ELF-1 (cell line): ENCODE measurements at places on chromosomes 11 and 22.
A peak's percentile ranks its signal among the peaks of the same experiment; 100 is the strongest.

- no peak for DNase-seq
Observed at GRCh38 chr11:84563356-84563755, 1063.8 kb downstream of the DLG2 start.

DNA sequence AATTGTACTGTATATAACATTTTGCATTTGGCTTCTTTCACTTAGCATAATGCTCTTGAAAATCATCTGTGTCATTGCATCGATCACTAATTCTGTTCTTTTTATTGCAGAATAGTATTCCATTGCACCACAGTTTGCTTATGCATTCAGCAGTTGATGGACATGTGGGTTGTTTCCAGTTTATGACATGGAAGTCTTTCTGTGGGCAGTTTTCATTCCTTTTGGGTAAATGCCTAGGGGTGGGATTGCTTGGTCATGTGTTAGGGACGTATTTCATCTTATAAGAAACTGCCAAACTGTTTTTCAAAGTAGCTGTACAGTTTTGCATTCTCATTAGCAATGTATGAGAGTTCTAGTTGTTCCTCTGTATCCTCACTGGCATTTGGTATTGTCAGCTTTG lies 127.0 kb downstream of the HIPK3 start:
- DNase-seq: no peak

DNA sequence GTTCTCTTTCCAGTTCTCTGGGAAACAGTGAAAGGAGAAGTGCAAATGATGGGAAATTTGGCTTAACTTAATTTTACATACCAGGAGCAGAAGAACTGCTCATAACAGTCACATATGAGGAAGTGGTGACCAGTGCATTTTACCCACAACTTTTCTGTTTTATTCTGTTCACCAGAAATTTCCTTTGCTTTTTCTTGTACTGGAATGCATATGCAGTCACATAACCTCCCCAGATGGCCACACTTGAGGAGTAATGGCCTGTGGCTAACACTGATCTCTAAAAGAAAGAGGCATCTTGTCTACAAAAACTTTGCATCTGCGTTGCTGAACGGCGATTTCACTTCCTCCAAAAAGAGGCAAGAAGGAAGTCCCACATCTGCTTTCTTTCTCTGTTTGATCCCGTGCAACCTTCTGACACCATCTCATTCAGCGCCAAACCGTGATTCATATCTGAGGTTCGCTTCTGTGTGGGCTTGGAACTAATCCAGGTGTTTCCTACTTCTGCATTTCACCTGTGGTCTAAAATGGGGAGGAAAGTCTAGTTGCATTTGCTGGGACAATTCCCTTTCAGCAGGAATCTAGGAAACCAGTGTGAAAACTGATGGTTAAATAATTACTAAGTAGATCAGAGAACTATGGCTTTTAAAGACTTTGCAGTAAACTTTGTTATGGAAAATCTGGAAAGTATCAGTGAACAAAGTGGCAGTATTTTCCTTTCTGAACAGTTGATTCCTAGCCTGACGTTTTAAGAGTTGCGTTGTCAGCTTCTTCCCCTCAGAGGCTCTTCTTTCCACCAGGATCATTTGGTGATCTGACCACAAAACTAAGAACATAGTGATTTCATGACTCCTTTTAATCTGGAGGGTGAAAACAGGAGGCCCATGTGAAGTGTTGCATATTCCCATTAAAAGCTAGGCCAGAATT lies 4.2 kb upstream of the MPEG1 start:
- DNase-seq: no peak

- no peak for DNase-seq
Observed at GRCh38 chr22:20037419-20037818, 16.5 kb downstream of the TANGO2 start.

DNA sequence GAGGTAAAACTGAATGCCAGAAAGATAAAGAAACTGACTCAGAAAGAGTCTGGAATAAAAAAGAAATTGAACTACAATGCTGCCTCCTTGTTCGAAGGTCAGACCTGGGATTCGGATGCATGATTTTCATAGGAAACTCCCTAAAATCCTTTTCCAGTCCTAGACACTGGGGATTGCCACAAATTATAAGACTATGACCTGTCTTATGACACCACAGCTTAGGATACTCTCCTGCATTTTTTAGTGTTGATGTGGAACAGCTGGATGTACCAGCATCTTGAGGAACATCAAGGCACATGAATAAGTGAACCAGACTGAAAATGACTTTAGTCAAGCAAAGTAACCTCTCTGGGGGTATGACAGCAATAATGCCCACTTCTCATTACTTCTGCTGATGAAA lies 9.0 kb downstream of the KIRREL3 start:
- no peak for DNase-seq

GRCh38 chr11:61745781-61746441 lies 6.5 kb upstream of the MYRF start:
- DNase-seq: no peak

DNA sequence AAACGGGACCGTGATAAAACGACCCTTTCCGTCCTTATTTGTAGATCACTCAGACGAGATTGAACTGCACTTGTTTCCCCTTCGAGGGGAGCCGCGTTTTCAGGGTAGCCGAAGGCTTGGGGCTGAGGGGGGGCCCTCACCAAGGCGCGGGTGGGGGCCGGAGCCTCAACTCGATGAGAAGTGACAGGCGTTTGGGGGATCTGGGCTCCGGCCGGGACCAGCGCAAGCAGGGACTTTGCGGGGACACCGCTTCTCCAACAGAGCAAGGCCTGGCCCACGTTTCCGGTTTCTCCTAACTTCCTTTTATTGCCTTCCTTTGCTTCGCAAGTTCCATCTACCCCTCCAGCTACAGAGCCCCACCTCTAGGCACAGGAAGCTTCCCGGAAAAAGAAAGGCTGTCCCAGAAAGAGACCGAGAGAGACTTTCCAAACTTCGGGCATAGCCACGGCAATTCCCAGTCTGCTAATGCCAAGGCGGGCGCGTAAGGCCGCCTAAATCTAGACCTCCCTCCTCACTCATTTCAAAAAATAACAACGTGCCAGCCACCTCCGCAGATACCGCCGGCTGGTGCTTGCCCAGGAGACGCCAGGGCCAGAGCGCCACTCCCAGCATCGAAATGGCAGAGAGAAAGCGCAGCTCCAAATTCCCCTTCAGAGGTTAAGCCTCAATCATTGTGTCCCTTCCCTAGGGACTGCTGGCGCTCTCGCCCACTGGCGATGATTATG lies 6.6 kb downstream of the PAX6 start:
- DNase-seq: peak; percentile 45

DNA sequence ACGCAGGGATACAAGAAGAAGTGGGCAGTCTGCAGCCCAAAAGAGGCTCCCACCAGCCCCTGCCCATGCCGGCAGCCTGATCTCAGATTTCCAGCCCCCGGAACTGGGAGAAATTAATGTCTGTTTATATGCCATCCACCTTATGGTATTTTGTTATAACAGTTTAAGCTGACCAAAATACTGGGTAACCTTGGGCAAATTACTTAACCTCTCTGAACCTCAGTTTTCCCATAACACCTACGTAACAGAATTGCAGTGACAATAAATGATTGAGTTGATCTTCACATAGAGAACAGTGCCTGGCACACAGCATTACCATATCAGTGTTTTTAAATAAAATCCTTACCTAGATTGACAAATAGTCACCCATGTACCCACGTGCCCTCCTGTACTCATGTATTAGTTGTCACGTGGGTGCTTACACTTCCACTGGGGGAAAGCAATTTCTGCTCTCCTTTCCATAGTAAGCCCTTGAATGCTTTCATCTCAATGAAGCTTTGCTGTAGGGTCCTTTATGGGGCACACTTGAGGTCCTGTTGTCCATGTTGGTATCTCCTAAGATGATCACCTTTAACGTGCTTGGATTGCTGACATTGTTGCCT lies 54.2 kb upstream of the PHF21A start:
- no peak for DNase-seq

- DNase-seq: no peak
Observed at GRCh38 chr11:110431051-110431672, 1.4 kb downstream of the FDX1 start.
